ENCODE measurements at places on chromosomes 6 and 20.

- DNase-seq: no peak
Observed at GRCh38 chr20:41432746-41433145, 66.1 kb upstream of the EMILIN3 start.

- no peak for DNase-seq
Observed at GRCh38 chr6:63415286-63415685, 95.5 kb upstream of the LGSN start.

DNA sequence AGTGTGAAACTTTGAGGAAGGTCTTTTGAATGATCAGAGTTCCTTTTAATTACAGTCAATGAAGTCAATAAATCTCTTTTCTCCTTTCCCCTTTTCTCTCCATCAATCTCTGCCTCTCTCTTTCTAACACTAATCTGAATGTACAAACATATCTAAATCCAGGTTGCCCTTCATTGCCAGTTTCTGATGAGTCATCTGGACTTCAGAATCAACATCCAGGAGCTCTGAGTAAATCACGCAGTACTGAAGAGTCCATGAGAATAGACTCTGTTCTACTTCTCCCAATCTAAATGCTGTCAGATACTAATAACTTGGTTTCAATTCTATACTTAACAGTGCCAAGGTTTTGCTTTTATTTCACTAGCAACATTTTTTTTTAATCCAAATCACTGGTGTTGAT lies 238.7 kb upstream of the THEMIS start:
- DNase-seq: no peak

DNA sequence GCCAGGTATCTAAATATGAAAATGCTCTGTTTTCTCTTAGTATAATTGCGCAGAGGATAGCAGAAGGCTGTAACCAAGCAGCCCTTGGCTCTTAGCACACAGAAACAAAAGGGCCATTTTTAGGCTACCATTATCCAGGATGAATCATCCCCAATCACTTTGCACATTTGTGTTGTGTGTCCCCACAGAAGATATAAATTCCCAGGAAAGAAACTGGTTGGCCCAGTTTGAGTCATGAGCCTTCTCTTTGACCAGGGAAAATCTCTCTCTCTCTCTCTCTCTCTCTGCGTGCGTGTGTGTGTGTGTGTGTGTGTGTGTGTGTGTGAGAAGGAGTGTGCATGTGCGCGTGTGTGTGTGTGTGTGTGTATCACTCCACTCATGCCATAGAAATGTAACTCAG lies 178.5 kb downstream of the FRK start:
- DNase-seq: no peak

DNA sequence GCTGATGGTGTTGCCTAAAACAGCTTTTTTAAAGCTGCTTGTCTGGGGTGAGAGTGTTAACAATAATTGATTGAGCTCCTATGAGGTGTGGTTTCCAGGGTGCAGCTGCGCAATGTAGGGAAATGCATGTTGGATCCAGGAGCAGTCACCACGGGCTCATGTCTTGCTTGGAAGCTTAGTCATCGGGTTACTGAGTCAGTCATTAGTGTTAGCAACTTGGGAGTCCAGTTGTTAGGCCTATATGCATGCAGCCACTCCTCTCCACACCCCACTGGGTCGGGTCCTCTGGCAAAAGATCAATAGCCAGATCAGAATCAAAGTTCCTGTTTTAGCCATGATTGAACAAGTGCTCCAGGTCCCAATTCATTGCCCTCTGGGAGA lies 271.7 kb upstream of the CHD6 start:
- no peak for DNase-seq

All from stimulated activated CD4-positive, alpha-beta T cell treated with anti-CD3 and anti-CD28 coated beads, Interleukin-2, amount 100 ng/mL, for 4 hours (primary cell).